Fibroblast of upper back skin (primary cell): ENCODE measurements at places on chromosomes 1 and 21.

DNA sequence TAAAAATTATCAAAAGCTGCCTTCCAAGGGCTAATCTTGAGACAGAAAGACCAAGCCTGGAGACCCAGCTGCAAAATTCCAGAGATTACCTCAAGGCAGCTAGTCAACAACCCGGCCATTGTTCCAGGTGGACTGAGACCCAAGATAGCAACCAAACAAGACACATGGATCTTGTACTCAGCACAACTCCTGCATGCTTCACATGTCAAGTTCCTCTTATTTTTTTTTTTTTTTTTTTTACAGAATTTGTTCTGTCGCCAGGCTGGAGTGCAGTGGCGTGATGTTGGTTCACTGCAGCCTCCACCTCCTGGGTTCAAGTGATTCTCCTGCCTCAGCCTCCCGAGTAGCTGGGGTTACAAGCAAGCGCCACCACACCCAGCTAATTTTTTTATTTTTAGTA lies 40.1 kb downstream of the CD2 start:
- DNase-seq: no peak

DNA sequence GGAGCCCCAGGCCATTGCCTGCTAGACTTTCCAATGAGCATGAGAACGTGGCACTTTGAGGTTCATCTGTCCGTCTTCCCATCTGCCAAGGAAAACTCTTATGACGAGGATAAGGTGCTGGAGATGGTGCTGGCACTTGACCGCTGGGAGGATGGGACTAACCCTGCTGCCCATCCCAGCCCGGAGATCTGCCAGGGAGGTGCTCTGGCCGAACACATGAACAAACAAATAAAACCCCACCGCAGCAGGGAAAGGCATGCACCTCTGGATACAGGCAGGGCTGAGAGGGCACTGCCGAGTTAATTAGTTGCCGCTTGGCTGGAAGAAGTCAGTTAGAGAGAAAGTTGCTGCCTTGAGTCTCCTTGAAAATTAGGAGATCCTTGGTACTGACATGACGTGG lies 308.4 kb downstream of the AJAP1 start:
- no peak for DNase-seq

- no peak for DNase-seq
Observed at GRCh38 chr21:45539046-45539795, 3.0 kb downstream of the SLC19A1 start.

GRCh38 chr21:31265366-31266013 lies 78.6 kb downstream of the TIAM1 start:
- no peak for DNase-seq

GRCh38 chr1:155389826-155390225 lies 69.1 kb downstream of the RUSC1 start:
- DNase-seq: no peak

DNA sequence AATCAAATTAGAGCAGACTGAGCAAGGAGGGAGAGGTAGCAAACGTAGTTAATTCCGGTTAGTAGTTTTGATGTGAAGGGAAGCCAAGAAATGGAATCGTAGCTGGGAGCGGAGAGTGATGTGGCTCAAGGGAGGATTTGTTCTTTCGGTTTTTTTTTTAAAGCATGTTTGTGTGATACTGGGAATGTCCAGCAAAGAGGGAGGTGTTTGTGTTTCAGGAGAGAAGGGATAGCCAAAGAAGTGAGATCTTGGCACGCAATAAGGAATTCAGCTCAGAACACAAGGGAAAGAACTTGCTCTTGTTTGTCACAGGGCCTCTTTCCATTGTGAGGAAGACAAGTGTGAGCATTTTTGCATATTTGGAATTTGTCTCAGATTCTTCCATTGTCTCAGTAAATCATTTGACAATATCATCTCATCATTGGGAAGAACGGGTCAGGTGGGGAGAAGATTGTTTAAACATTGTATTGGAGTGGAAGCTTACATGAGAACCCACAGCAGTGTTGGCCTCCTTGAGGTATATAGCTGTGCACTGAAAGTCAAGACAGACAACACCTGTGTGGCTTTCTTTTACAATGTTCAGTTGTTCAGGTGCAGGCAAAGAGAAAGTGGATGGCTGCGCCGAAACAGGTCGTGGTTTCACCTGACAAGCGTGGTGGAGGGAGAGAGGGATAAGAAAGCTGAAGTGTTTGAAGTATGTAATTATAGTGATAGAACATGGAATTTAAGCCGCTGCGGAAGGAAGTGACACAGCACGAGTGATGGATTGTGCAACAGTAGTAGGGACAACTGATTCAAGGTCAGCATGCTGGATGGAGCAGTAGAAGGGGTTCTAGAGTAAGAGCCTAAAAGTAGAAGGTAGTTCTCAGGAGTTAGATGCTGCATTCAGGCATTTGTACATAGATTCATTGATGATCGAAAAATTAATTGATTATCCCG lies 25.4 kb downstream of the FMN2 start:
- no peak for DNase-seq

- no peak for DNase-seq
Observed at GRCh38 chr1:181317261-181317930, 165.9 kb upstream of the CACNA1E start.

- DNase-seq: no peak
Observed at GRCh38 chr1:80113168-80114038, 1106.9 kb upstream of the ADGRL4 start.

DNA sequence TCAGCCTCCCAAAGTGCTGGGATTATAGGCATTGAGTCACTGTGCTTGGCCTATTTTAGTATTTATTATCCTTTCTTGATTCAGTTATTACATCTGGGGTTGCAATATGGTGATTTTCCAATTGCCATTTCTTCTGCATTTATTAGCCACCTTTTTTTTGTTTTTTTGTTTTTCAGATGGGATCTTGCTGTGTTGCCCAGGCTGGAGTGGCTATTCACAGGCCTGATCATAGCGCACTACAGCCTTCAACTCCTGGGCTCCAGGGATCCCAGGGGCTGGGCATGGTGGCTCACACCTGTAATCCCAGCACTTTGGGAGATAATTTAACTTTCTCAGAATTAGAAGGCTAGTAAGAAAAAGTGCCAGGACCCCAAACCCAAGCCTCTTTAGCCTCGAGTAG lies 82.1 kb upstream of the PGD start:
- DNase-seq: no peak

GRCh38 chr21:17491716-17492414 lies 21.0 kb upstream of the CXADR start:
- peak; percentile 97 for DNase-seq

DNA sequence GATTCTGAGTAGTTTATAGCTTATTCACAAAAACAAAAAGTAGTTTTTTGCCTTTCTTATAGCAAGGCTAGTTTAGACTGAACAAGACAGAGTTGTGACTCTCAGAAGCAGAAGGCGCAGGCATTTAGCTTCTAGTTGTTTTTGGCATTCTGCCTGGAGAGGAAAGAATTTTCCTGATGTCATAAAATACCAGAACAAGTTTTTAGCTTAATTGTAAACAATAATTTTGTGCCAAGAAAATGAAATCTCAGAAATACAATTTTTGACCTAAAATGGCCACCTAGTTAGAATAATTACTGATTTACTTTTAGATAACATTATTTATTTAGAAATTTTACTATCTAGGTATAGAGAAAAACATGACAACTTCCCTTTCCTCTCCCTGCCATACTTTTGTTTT lies 1.0 kb downstream of the DNAJB4 start:
- DNase-seq: peak; percentile 92

DNA sequence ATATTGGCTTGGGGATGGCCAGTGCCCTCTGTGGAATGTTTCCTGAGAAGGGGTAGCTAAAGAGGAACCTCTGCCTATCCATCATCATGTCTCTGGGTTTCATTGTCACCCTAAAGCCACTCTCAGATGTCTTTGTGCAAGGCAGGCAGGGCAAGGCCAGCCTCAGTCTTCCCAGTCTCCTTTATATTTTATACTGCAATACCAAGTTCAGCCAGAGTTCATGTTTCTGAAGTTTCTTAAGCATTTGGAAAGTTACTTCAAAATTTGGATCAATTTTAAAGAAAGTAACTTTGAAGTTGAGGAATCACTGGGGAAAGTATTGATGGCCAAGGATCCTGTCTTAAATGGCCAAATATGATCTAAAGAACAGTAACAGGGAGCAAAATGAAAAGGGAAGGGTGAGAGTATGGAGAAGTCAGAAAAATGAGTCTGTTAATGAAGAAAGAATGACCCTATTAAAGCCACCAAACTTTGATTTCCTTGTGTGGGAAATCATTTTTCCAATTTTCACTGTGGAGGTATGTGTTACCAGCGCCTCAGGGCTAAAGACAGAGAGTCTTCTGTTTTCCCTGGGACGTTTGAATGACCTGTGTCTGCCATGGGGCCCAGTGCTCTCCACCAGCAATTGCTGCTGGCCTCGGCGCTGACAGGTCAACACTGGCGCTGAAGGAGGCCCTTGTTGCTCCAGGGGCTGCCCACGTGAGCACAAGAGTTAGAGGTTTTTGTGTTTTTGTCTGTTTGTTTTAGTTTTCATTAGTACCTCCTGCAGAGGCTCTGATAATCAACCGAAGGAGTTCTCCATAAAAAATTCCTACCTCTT lies 93.9 kb downstream of the ATP5PO start:
- no peak for DNase-seq

DNA sequence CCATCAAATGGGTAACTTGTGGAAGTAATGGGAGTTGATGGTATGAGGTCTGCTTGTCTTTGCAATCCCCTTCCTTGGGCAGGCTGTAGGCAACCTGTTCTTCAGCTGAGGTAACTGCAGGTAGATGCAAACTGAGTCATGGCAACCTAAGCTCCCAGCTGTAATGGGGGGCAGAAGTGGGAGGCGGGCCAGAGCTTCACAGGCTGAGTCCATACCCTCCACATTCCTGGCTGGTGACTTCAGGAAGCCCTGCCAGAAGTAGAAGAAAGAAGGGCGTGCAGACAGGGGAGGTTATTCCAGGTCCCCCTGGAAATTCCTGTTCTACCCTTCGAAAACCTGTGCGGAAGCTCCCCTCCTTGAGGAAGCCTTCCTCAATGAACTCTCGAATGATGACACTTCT lies 44.9 kb downstream of the ARHGEF11 start:
- DNase-seq: peak; percentile 27

GRCh38 chr1:226655251-226656163 lies 83.6 kb downstream of the ITPKB start:
- peak; percentile 27 for DNase-seq

- no peak for DNase-seq
Observed at GRCh38 chr1:11068600-11069473, 9.0 kb upstream of the SRM start.

DNA sequence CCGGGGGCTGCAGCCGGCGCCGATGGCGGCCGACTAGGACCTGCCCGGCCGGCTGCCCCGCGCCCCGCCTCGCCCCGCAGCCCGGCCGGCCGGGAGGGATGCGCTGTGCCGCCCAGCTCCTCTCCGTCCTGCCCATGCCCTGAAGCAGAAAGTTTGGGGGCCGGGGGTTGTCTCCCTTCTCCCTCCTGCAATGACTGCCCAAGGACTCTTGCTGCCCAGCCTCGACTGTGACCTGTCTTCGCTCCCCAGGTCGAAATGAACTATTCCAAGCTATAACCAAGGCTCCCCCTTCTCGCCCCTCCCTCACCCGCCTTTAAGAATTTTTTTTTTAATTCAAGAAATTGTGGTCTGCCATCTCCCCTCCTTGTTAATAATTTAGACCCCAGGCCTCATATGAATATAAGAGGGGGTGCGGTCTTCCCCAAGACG lies 361 bp downstream of the TMCC2 start:
- no peak for DNase-seq

DNA sequence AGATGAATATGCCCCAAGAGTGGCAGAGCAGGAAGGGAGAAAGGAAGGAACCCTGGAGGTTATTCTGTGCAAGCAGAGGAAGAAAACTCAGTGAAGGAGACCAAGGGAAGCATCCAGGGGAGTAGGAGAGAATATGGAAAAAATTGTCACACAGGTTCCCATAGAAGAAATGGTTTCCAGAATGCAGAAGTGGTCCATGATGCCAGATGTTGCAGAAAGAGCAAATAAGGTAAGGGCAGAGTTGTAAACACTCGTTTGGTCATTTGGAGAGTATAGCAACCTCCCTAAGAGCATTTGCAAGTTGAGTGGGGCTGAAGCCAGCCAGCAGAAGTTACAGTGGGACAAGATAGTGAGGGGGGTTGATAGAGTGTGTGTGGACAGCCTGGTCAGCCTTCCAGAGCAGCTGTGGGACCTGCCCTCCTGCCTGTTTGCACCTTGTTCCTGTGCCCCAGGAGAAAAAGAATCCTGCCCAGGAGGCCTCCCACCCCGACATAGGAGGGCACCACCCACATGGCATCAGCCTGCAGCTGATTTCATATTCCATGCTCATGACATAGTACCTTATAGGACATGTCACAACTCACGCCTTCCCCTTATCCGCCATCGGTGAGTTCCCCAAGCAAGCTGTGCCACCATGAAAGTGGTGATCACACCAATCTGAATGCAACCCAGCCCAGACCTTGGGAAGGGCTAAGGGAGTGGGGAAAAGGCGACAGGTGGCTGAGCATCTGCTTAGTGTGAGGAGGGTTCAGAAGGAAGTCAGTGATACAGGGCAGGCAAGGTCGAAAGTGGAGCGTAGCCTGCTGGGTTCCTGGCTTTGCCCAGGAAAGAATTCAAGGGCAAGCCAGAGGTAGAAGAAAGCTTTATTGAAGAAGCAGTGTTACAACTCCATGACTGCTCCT lies 8.2 kb upstream of the NEK2 start:
- no peak for DNase-seq

DNA sequence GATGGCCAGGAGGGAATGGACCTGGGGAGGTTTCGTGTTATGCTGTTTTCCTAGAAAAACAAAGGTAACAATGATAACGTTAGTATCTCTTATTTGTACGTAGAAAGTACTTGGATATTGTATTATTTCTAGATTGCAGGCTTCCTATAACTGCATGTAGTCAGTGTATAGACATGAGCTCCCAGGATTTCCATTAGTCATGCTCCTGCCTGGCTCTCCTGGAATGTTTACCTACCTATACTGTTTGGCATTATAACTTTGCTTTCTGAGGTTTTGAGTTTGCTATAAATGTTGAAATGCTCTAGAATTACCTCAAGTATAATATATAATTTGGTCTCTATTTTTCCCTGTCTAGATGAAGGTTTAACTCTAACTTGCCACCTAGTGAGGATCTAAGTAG lies 66.1 kb downstream of the TTC3 start:
- peak; percentile 44 for DNase-seq

DNA sequence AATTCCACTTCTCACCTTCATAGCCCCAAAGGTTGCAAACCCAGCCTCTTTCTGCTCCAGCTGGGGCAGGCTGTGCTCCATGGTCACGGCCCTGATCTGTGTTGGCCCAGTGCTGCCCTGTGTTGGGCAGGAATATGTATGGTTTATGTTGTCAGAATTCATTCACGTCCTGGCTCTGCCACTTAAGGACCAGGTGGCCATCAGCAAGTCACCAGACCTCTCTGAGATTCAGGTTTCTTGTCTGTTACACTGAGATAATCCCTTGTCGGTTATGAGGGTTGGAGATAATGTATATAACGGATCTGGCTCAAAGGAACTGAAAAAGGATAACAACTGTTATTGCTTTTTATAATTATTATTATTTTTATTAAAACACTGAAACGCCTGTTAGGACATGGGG lies 39.1 kb upstream of the SELENON start:
- DNase-seq: no peak

- no peak for DNase-seq
Observed at GRCh38 chr1:8473891-8474300, 156.0 kb downstream of the SLC45A1 start.

GRCh38 chr1:201054091-201054543 lies 30.6 kb upstream of the KIF21B start:
- no peak for DNase-seq

- DNase-seq: peak; percentile 25
Observed at GRCh38 chr1:23664837-23665795, 26.5 kb upstream of the RPL11 start.
